ENCODE measurements at places on chromosomes 2 and 18.

GRCh38 chr2:78779761-78780160 lies 245.7 kb upstream of the REG3G start:
- no peak for DNase-seq

- DNase-seq, result no peak
Observed at GRCh38 chr2:64383016-64383591, 70.9 kb upstream of the LGALSL start.

GRCh38 chr2:9391961-9392720 lies 31.2 kb downstream of the ITGB1BP1 start:
- DNase-seq, result no peak

GRCh38 chr2:170177950-170178781 lies at the start of gene MYO3B:
TSS of gene MYO3B (plus strand) at chr2:170178147. CDS start at chr2:170178288, 141 bp downstream.
- no peak for DNase-seq

DNA sequence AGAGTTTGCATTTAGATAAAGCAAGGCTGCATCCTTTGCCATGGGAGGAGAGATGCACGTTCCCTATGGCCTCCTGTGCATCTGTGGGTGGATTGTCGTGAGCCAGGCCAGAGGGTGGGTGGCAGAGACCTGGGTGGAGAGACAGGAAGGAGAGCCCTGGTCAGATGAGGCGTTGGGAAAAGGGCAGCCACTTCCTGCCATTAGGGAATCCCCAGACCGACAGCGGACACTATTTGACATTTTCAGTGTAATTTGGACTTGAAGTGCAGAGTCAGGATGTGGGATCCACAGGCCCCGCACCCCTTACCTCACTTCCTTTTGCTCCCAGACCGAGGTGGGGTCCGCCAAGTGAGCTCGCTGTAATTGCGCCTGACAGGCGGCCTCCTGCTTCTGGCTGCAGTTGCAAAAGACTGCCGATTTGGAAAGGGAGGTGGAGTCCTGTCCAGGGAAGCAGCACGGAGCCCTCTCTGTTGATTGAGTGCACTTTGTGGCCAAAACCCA lies 150.0 kb downstream of the DYSF start:
- no peak for DNase-seq

- DNase-seq, result no peak
Observed at GRCh38 chr2:222747526-222748160, 76.2 kb downstream of the MOGAT1 start.

DNA sequence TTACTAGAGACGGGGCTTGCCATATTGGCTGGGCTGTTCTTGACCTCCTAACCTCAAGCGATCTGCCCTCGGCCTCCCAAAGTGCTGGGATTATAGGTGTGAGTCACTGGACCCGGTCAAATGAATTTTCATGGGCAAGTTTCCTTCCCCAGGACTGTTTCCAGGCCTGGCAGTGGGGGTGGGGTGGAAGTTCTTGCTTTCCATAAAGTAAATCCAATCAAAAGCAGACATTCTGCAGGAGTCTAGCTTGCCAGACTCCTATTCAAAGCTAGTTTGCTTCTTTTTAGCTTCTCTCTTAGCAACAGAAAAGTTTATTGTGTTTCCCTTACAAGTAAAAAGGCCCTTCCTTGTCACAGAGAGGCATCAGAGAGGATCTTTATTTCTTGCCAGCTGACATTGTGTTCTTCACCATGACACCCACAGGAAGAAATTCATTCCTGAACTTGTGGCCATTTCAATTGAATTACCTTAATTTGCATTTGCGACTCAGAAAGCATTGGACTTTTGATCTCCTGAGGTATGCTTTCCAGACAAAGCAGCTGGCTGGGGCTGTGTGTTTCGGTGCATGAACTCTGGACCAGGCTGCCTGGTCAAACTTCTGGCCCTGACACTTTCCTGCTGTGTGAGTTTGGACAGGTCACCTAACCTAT lies 37.9 kb downstream of the LYPD1 start:
- DNase-seq, result no peak

DNA sequence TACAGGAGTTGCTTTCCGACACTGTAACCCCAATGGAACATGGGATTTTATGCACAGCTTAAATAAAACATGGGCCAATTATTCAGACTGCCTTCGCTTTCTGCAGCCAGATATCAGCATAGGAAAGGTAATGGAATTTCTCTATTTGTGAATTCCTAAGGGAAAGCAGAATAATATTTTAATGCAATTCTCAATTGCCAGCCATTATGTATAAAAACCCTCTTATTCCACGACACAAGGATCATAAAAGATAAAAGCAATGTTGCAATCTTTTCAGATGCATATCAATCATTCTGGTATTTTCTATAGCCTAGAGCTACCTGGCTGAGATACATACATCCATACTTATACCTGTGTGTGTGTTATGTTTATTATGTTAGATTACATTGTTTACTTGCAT lies 31.2 kb downstream of the PTH2R start:
- no peak for DNase-seq

GRCh38 chr2:111160758-111161157 lies 40.0 kb downstream of the BCL2L11 start:
- no peak for DNase-seq

- DNase-seq, result no peak
Observed at GRCh38 chr2:236166796-236167296, 1.3 kb downstream of the GBX2 start.

DNA sequence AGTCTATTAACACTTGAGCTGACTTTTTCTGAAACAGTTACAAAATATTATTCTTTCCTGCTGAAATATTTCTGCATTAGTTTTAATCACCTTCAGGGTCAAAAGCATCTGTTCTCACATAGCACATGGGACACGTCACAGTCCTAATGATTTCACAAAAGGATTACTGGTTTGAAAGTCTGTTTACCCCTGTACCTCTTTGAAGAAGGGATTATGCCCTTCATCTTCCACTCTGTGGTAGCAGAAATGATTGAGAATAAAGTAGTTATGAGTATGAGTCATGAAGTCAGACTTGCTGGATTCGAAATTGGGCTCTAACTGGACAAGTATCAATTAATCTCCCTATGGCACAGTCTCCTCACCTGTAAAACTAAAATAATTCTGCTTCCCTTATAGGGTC lies 121.2 kb downstream of the SATB2 start:
- DNase-seq, result no peak

GRCh38 chr18:434410-434809 lies 66.1 kb downstream of the COLEC12 start:
- no peak for DNase-seq

GRCh38 chr18:9437021-9437437 lies 38.3 kb upstream of the RALBP1 start:
- no peak for DNase-seq

- DNase-seq, result peak; percentile 58
Observed at GRCh38 chr2:53969968-53970723, 647 bp downstream of the PSME4 start.

DNA sequence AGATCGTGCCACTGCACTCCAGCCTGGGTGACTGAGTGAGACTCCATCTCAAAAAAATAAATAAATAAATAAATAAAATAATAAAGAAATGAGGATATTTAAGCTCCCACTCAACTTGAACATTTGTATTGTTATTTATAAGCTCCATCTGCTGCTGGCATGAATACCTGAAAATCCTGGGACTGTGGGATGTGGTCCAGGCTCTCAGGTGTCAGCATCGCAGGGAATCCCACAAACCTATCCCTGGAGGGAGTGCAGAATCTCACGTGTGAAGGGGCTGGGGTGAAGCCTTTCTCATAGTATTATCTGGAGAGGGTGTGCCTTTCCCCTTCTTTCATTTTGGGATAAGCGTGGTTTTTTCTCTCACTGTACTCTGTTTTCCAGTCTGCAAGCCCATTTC lies 47.4 kb upstream of the POLE4 start:
- DNase-seq, result no peak

DNA sequence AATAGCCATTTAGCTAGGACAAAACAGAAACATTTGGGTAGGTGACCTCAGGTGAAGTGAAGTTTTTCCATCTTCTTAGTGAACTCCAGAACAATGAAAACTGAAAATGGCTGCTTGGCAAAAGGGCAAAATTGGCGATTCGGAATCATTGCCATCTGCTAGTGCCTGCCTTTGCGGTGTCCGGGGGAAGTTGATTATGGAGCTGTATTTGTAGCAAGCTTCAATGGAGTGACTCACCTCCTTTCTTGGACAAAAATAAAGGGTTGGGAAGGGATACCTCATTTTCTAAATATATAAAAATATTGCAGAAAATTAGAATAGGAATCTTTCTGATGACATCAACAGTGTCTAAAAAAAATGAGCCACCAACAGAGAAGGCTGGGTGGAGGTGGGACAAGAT lies 460.5 kb downstream of the TGIF1 start:
- DNase-seq, result no peak

DNA sequence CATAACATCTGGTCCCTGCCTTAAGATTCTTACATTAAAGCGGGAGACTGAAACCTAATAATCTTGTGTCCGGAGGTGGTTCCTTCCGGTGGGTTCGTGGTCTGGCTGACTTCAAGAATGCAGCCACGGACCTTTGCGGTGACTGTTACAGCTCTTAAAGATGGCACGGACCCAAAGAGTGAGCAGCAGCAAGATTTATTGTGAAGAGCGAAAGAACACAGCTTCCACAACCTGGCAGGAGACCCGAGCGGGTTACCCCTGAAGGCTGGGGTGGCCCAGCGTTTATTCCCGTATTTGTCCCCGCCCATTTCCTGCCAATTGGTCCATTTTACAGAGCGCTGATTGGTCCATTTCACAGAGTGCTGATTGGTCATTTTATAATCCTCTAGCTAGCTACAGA lies 122.3 kb upstream of the SIX2 start:
- DNase-seq, result no peak

DNA sequence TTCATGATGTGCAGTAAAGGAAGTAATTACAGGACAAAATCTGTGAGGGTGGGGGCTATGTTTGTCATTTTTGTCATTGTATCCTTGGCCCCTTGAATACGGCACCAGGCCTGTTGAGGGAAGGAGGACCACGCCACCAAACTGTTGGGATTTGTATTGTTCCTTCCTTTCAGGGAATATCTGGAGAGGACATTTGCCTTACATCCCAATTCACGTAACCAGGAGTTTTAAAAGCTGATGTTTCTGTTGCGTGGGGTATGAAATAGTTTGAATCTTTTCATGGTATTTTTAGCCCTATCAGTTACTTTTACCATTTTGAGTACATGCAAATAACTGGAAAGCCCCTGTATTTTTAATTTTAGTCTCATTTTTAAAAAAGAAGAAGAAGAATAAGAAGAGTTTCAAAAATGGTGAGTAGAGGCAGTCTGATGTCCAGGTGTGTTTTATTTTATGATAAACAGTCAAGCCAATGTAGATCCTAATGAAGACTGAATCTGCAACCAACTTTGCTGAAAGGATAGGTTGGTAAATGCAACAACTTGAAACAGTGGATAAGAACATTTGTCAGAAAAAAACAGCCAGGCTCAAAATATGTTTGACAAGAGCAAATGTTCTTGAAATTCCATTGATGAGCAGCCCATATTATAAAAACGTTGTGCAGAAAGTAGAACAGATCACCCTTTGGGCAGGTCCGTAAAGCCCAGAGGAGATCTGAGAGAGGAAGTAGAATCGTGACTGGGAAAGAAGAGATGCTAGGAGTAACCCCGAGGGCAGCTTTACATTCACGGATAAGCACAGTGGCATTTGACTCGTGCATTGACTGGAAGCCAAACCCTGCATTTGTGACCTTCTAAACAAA lies 54.5 kb downstream of the RASGRP3 start:
- DNase-seq, result no peak

DNA sequence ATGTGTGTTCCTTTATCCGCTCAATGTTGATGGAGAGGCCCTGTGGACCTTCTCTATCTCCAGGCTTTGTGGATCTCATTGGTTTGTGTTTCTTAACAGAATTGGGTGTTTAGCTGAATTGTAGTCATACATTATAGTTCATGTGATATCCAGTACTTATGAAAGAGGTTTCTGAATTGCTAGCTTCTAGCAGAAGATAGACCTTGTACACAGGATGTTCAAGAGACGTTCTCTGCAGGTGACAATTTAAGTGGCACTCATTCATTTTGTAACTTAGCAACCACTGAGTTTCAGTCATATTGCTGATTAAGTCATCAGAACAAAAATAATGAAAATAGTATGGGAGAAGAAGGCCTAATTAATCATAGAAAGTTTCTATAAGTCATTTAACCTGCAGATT lies 279.2 kb downstream of the ALPK2 start:
- no peak for DNase-seq

DNA sequence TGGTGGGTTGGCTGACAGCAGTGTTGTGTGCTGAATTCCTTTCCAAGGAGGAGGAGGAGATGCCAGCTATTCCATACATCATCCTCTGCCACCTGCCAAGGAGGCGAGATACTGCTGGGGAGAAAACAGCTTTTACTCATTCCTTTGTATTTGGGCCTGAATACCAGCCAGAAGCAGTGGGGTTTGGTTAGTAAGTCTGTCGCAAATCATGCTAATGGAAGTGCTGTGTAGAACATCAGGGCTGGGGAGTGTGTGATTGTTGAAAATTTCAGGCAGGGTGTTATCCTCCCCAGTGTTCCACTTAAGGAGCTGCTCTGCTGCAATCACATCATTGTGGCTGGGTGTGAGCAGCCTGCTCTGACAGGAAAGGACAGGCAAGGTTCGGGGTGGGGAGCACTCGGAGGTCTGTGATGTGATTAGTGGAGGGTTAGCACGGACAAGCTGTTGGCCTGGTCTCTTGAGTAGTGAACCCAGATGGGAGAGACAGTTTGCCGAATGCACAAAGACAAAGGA lies 128.2 kb upstream of the DLX2 start:
- DNase-seq, result no peak

- no peak for DNase-seq
Observed at GRCh38 chr2:85244828-85245227, 83.0 kb downstream of the TGOLN2 start.

DNA sequence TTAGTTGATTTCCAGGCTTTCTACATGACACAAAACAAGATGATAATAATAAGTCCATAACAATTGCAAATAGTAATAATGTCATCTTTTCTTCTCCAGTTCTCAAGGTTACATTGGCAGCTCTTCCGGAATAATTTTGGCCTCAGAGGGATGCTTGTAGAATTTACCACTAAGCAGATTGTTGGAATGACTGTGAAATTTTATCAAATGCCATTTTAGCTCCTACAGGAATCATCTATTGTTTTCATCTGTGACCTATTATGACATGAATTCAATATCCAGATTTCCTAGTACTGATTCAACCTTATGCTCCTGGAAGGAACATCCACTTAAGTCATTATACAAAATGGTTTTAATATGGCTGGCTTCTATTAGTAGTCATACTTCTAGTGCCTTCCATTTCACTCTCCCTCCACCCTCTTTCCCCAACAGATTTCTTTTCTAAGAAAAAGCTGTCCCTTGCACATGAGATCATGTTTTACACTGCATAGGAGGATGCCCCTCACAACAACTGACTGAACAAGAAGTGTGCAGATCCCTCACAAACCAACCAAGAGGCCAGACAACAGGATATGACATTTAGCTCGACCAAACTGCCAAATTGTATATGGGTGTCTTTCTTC lies 200.0 kb downstream of the DNER start:
- DNase-seq, result no peak

DNA sequence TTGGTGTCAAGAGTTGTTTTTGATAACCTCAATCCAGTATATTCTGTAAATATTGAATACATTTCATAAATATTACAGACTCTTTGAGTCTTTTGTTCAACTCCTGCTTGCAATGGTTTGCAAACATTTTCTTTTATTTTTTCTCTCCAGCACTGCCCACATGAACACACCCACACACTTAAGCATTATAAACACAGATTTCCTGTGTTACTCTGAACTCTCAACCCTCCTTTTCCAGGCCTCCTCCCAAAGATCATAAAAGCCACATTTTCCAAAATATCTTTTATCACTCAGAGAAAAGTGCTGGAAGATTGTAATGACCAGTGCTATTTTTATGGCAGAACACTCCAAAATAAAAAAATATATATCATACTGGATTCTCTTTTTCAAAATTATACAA lies 20.5 kb downstream of the ARHGAP25 start:
- no peak for DNase-seq

Measured in K562 (cell line).